ENCODE measurements at places on chromosomes 3 and 15.

- peak; percentile 89 for DNase-seq
Measured at GRCh38 chr3:46406788-46407611, at the start of the genes CCR5AS and CCRL2. CCR5AS (minus strand) TSS chr3:46407066. CCRL2 (plus strand) TSS chr3:46407259; CDS start chr3:46408080, 821 bp downstream.

DNA sequence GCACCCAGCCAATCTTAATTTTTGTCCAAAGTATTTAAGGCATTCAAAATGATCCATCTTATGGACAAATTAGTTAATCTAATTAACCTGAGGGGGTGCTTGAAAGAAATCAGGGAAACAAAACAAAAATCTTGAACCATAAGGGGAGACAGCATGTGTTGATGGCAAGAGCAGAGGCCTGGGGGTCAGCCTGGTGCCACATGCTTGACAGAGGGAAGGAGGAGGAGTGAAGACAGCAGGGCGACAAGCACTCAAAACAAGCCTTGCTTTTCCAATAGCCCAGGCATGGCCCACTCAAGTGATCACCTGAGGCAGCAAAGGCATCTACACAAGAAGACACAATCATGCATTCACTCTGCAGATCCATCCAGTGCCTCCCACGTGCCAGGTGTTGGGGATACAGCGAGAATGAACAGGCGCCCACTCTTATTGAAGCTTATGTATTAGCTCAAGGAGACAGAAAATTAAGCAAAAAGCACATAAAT, 25.0 kb upstream of the MGLL start:
- no peak for DNase-seq

DNA sequence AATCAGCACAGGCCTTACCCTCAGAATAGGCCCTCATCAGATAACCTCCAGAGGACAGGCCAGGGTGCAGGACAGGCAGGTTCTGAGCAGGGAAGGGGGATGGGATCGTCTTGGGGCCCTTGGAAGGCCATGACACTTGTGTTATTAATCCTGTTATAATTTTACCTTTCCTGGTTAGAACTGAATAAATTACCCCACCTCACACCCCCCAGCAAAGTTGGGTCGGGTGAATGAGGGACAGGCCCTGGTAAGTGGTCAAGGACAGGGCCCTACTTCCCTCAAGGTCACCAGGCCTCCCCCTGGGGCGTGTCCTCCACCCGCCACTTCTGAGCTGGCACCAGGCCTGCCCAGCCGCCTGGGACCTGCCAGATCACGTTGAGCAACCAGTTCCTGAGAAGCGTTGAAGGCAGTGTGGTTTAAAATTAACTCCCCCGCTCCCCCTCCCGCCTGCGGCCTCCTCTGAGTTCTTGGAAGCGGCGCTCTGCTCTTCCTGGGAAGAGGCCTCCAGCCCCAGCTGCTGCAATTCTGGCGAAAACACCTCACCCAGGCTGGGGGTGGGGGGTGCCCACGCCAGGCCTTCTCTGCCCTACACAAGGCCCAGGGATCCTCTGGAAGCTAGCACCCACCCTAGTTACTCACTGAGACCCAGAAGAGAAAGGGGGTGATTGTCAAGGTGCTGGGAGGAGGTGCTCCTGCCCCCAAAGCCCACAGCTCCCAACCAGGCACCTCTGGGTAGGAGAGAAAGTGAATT, 10.6 kb downstream of the CISH start:
- peak; percentile 95 for DNase-seq

GRCh38 chr15:40756938-40757337, 1.9 kb upstream of the RMDN3 start:
- no peak for DNase-seq

DNA sequence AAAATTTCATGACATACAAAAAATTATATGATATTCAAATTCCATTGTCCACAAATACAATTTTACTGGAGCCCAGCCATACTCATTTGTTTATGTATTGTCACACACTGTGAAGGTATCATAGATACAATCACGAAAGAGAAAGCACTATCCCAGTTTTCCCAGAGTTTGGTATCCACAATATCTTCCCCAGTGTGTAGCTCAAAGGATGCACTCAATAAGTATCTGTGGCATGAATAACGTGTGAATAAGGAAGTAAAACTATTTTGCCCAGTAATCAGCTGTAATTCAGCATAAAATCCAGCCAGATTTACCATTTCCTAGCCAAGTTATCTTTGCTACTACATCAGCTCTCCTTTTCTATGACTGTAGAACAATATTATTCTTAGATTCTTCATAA, 131.3 kb upstream of the KCNMB2 start:
- no peak for DNase-seq

- DNase-seq = no peak
Measured at GRCh38 chr3:53919741-53920140, 28.1 kb upstream of the SELENOK start.

GRCh38 chr3:112817797-112818196, 28.9 kb downstream of the CD200R1L start:
- DNase-seq = no peak

GRCh38 chr3:45345846-45346580, 42.4 kb upstream of the LARS2 start:
- no peak for DNase-seq

DNA sequence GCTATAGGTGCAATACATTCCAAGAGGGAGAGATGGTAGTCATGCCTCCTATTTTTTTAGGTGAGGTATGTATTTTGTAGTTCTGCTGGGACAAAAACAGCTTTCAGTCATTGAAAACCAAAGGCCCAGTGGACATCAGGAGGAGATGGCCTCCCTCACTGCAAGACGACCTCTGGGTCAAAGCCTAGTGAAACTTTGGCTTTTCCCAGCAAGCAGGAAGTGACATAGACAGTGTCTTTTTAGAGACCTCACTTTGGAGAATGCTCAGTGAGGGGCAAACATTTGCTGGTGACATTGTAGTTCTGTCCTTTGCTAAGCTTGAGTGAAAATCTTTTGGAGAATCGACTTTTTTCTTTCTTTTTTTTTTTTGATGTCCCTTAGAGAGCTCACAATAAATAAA, 27.3 kb downstream of the LIPC start:
- no peak for DNase-seq

DNA sequence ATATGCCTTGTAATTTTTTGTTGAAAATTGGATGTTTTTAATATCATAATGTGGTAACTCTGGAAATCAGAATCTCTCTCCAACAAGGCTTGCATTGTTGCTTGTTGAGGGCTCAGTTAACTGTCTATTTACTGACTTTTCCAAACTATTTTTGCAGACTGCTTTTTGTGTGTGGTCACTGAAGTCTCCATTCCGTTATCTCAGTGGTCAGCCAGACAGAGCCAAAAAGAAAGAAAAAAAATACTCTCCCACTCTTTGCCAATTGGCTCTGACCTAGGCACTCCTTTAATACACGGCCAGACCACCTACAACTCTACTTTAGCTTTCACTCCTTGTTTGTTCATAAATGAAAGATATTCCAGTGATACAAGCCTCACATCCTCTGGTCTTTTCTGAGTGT, 52.5 kb downstream of the IFT80 start:
- DNase-seq = no peak

GRCh38 chr3:66989860-66990696, 8.0 kb upstream of the KBTBD8 start:
- DNase-seq = no peak

DNA sequence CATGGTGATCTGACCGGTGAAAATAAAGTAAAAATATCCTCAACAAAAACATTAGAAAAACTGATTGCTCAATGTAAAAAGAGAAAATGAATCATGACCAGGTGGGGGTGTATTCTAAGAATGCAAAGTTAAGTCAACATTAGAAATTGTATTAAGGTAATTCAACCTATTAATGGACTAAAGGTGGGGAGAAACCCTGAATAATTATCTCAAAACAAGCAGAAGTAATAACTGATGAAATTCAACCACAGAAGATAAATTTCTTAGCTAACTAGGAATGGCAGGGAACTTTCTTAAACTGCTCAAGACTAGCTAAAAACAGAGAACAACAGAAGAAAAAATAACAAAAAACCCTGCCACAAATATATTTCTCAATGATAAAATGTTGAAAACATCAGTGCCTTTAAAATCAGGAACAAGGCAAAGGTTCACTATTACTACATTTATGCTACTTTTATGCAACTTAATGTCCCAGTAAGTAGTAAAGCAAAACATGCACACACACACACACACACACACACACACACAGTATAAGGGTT, 204.4 kb upstream of the THBS1 start:
- no peak for DNase-seq

DNA sequence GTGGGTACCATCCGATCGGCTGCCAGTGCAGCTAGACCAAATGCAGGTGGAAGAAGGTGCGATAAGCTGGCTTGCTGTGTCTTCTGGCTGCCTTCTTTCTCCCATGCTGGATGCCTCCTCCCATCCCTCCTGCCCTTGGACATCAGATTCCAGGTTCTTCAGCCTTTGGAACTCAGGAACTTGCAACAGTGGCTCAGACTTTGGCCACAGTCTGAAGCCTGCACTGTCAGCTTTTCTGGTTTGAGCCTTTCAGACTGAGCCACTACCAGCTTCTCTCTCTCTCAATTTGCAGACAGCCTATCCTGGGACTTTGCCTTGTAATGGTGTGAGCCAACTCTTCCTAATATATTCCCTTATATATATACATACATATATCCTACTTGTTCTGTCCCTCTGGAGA, 485.5 kb downstream of the FHIT start:
- DNase-seq = no peak

- DNase-seq = no peak
Measured at GRCh38 chr15:96348112-96349027, 17.9 kb downstream of the NR2F2 start.

- DNase-seq = peak; percentile 87
Measured at GRCh38 chr15:79896634-79897379, at the start of gene MTHFS. MTHFS (minus strand) TSS chr15:79897014; CDS start chr15:79896988, 26 bp downstream.
